Osteoblast (primary cell): ENCODE measurements at places on chromosomes 11 and 22. TPM values are rescaled to one million over a fixed set of nuclear protein-coding genes. Genes with fewer than 3 reads are reported as not detected.
A peak's percentile ranks its signal among the peaks of the same experiment; 100 is the strongest.

GRCh38 chr11:117712530-117712929, 84.5 kb downstream of the DSCAML1 start:
- H3K36me3 ChIP-seq, result no peaks in the 10 kb centered on the region
- H3K4me3 ChIP-seq, result no peak overlapping the region
- peaks cover 3% of the 10 kb centered on the region for H3K27me3 ChIP-seq
- no peak for DNase-seq

POLA2 gene
- total RNA-seq, result 4.3 and 6.2 TPM in 2 replicates

C11orf91 gene
- total RNA-seq, result not detected in 2 replicates

- H3K27me3 ChIP-seq, result peaks cover 10% of the 10 kb centered on the region
- H3K36me3 ChIP-seq, result no peaks in the 10 kb centered on the region
- no peak overlapping the region for H3K4me3 ChIP-seq
Observed at GRCh38 chr11:1638344-1638743, 8.8 kb downstream of the KRTAP5-5 start.

OR4A16 gene
- not detected in 2 replicates for total RNA-seq

- no peak for DNase-seq
- no peak overlapping the region for H3K4me3 ChIP-seq
- no peaks in the 10 kb centered on the region for H3K4me1 ChIP-seq
- H3K27me3 ChIP-seq, result no peaks in the 10 kb centered on the region
- peaks cover 21% of the 10 kb centered on the region for H3K36me3 ChIP-seq
- H3K27ac ChIP-seq, result peak overlapping the region; percentile 39
Observed at GRCh38 chr11:108713076-108713790, 48.4 kb downstream of the DDX10 start.

- H3K4me3 ChIP-seq, result no peak overlapping the region
- no peak overlapping the region for H3K27ac ChIP-seq
- H3K36me3 ChIP-seq, result no peaks in the 10 kb centered on the region
Observed at GRCh38 chr22:26394777-26395176, 34.3 kb upstream of the ASPHD2 start.

ACTN3 gene
- total RNA-seq, result under 0.01 TPM in 1 of 2 replicates, not detected in the other

DNA sequence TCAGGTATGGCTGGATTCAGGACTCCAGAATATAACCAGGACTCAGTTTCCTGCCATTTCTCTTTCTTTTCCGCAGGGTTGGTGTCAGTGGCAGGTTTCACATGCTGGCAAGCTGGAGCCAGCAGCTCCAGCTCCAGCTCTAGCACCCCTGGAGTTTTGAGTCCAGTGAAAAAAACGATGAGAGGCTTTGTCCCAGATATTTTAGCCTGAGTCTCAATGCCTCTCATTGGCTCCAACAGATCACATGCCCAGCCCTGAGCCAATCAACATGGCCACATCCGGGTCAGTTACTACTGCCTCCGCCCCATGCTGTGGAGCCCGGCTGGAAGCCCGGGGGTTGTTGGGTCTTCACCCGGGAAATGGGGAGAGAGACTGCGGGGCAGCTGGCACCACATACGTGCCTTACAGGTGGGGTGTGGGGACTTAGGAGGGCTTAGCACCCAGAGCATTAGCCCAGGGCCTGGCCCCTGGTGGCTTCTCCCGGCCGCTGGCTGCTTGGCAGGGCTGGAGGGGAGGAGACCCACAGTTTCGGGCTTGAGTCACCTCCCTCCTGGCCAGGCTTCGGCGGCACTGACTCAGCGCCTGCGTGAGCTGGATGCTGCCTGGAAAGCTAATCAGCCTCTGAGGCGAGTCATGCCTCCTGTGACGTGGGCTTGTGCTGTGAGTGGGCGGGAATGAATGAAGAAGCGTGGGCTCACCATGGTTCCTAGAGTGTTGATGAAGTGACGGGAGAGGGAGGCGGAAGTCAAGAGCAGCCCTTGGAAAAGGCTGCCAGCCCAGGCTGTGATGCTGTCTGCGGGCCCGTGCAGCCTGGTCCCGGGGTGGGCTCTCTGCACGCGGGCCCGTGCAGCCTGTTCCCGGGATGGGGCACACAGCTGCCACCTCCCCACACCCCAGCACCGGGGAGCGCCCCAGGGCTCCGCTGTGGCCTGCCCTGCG, 15.3 kb upstream of the MRTFA start:
- peak overlapping the region; percentile 99 for H3K27ac ChIP-seq
- H3K4me3 ChIP-seq, result peak overlapping the region; percentile 75
- DNase-seq, result peak; percentile 99
- H3K36me3 ChIP-seq, result no peaks in the 10 kb centered on the region

GRCh38 chr11:93623920-93624319, 37.6 kb upstream of the CEP295 start:
- no peak overlapping the region for H3K4me3 ChIP-seq
- no peaks in the 10 kb centered on the region for H3K4me1 ChIP-seq
- no peaks in the 10 kb centered on the region for H3K36me3 ChIP-seq

OR52H1 gene
- 0.29 and 0.36 TPM in 2 replicates for total RNA-seq

OR5P2 gene
- not detected in 2 replicates for total RNA-seq

DNA sequence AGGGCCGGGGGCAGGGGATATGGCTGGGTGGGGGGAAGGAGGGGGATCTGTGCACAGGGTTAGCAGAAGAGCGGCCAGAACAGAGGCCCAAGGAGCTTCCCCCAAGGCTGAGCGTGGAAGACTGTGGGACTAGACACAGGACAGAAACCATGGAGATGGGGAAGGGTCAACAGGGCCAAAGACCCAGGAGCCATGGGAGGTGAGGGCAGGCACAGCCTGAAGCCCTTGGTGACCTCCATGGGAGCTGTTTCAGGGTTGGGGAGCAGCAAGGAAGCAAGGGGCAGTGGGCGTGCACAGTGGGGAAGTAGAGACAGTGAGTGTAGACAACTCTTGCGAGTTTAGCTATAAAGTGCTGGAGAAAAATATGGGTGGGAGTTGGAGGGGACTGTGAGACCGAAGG, 56.6 kb downstream of the WNT11 start:
- no peak overlapping the region for H3K27ac ChIP-seq
- DNase-seq, result no peak
- H3K4me1 ChIP-seq, result peaks cover 3% of the 10 kb centered on the region
- H3K36me3 ChIP-seq, result no peaks in the 10 kb centered on the region
- H3K4me3 ChIP-seq, result no peak overlapping the region
- peaks cover 3% of the 10 kb centered on the region for H3K27me3 ChIP-seq

GRCh38 chr11:17343257-17343656, 8.3 kb upstream of the NCR3LG1 start:
- H3K4me3 ChIP-seq, result no peak overlapping the region
- peaks cover 7% of the 10 kb centered on the region for H3K4me1 ChIP-seq
- no peak for DNase-seq
- no peaks in the 10 kb centered on the region for H3K36me3 ChIP-seq
- peak overlapping the region; percentile 73 for H3K27ac ChIP-seq

DNA sequence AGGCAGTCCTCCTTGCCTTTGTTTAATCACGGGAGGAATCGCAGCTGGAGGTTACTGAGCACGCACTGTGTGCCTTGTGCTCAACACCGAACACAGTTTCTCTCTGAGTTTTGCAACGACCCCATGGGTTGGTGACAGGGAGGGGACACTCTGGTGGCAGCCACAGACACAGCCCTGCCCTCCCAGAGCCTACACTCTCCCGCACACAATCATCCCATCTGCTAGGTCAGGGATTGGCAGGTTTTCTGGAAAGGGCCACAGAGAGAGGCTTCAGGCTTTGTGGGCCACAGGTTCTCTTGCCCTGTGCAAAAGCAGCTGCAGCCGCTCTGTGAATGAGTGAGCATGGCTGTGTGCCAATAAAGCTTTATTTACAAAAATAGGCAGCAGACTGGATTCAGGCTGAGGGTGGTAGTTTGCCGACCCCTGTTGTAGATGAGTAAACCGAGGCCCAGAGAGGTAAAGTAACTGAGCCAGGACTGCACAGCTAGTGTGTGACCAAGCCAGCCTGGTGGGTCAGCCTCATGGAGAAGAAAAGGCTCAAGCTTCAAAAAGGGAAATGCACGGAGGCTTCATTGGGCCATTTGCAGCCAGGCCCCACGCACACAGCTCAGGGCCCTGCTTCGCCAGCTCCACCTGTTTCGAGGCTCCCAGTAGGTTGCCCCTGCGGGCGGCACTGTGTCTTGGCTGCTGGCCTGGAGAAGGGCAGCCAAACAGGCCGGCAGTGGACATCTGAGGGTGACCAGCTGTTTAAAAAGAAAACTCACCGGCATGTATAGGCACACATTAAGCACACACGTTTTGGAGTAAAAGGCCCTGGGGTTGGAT, 16.3 kb downstream of the LTO1 start:
- H3K36me3 ChIP-seq, result peaks cover 9% of the 10 kb centered on the region
- H3K4me3 ChIP-seq, result no peak overlapping the region
- H3K27ac ChIP-seq, result no peak overlapping the region
- no peaks in the 10 kb centered on the region for H3K27me3 ChIP-seq

- peaks cover 69% of the 10 kb centered on the region for H3K36me3 ChIP-seq
- peak; percentile 54 for DNase-seq
- no peaks in the 10 kb centered on the region for H3K4me1 ChIP-seq
- H3K27me3 ChIP-seq, result no peaks in the 10 kb centered on the region
Observed at GRCh38 chr22:40426594-40427333, 56.4 kb downstream of the SGSM3 start.

GRCh38 chr11:363948-364761, 5.1 kb upstream of the B4GALNT4 start:
- H3K4me1 ChIP-seq, result no peaks in the 10 kb centered on the region
- H3K27me3 ChIP-seq, result peaks cover 39% of the 10 kb centered on the region
- H3K4me3 ChIP-seq, result no peak overlapping the region
- no peak overlapping the region for H3K27ac ChIP-seq

GRCh38 chr22:28462041-28462440, 217.6 kb downstream of the TTC28 start:
- H3K4me3 ChIP-seq, result no peak overlapping the region
- no peak overlapping the region for H3K27ac ChIP-seq
- no peaks in the 10 kb centered on the region for H3K36me3 ChIP-seq

OSM gene
- total RNA-seq, result not detected in 2 replicates
